ENCODE measurements at places on chromosomes 5 and 9. TPM values are rescaled to one million over a fixed set of nuclear protein-coding genes. Genes with fewer than 3 reads are reported as not detected.

DNA sequence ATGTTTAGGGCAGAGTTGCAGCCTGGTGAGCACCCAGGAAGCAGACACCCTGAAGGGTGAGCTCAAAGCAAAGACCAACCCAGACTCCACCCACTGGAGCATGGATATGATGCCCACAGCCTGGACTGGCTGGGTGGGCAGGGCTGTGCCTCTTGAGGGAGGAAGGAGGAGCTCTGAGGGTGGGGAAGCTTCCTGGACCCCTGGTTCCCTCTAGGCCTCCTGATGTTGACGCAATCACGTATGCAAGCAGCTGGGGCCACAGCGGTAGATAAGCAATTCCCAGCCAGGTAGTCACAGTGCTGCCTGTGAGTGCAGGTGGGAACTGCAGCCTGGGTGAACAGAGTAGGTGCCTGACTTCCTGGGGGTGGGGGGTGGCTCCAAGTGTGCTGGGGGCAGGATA is 271.5 kb downstream of the CDK5RAP2 start:
- DNase-seq: peak; percentile 56

GRCh38 chr9:101275769-101276250 is 109.0 kb downstream of the BAAT start:
- DNase-seq: no peak

DNA sequence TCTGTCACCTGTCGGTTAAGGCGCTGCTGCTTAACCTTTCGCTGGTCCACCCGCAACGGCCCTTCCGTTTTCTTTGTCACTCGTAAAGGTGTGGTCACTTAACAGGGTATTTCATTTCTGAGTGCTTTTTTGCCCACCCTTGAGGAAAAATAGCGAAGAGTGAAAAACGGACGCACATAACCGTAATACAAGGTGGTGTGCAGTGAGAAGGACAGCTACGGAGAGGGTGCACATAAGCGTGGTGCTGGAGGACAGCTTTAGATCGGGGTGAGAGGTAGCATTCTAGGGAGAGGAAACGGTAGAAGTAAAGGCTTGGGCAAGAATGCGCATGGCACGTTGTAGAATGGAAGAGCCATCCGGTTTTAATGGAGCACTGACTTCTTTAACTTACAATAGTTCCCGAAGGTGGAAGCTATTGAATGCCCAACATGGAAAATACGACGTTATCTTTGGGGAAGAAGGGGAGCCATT is 761 bp downstream of the CCT5 start:
- DNase-seq: no peak

DNA sequence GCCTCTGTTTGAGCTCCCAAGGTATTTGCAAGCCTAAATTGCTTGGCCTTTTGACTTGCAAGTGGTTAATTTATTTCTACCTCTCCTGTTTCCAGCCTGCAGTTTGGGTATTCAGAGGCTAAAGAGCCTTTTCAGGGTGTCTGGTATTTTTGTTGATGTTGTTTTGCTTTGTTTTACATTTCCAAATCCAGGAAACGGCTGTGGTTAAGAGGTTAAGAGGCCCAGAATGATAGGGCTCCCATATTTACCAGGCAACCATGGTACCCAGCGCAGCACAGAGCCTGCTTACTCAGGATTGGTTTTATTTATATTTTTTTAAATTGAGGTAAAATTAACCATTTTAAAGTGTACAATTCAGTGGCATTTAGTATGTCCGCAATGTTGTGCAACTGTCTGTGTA is 92.1 kb downstream of the PDZD2 start:
- peak; percentile 3 for DNase-seq

GRCh38 chr5:35899800-35900199 is 38.6 kb downstream of the CAPSL start:
- DNase-seq: no peak

DNA sequence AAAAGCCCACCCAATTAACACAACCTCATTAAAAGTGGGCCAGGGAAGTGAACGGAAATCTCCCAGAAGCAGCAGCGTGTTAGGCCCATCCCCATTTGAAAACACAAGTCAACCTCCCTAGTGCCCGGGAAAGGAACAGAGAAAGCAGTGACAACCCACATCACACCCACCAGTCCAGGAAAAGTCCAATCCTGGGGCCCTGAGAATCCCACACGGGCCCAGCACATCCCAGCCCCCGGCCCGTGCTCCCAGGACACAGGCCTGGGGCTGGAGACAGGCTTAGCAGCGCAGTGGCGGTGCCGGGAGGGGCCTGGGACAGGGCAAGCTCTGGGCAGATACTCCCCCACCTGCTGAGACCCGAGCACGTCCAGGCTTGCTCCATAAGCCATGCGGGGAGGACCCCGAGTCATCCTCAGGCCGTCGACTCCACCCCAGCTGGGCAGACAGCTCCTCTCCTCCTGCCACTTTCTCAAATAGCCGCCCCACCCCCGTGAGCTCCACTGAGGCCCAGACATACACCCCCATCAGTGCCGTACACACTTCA is 101.0 kb downstream of the KCNT1 start:
- no peak for DNase-seq

- no peak for DNase-seq
Measured at GRCh38 chr9:129554649-129555048, 66.3 kb downstream of the C9orf50 start.

DNA sequence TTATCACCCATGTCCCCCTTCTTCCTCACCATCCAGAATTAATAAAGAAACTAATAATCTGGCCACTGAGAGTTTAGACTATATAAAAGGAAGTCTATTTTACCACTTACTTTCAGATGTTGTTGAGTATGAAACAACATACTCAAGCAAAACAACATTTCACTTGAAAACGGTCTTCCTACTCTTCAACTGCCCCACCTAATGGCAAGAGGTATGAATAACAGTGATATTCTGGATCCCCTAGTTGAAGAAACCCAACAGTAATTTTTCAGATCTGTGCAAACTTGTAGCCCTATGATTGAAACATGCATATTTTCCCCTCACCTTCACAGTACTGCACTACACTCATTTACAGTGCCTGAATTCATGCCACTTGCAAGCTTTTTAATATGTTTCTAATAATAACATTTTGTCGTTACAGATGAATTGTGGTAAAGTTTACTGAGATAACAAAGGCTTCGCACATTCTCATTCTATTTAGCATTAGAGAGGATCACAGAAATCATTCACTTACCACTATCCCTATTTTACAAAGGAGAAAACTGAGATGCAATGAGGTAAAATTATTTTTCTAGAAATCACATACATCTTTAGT is 267.9 kb upstream of the PDE4D start:
- no peak for DNase-seq

GRCh38 chr9:33721674-33722358 is 73.5 kb upstream of the PRSS3 start:
- DNase-seq: peak; percentile 95

GRCh38 chr5:180157866-180158265 is 51.1 kb downstream of the RASGEF1C start:
- no peak for DNase-seq

GRCh38 chr5:177389241-177390169 is 5.3 kb downstream of the SLC34A1 start:
- no peak for DNase-seq

Gene ZNF366
- 2.2 TPM for total RNA-seq

Gene TCOF1
- 35.0 TPM for total RNA-seq

Gene TMCO6
- total RNA-seq: 72.6 TPM

Gene TEK
- 2.5 TPM for total RNA-seq

Gene CDH10
- not detected for total RNA-seq

Gene ZNF782
- total RNA-seq: 5.0 TPM

Gene THBS4
- total RNA-seq: 0.08 TPM
